ENCODE measurements at places on chromosomes 2 and 18.

DNA sequence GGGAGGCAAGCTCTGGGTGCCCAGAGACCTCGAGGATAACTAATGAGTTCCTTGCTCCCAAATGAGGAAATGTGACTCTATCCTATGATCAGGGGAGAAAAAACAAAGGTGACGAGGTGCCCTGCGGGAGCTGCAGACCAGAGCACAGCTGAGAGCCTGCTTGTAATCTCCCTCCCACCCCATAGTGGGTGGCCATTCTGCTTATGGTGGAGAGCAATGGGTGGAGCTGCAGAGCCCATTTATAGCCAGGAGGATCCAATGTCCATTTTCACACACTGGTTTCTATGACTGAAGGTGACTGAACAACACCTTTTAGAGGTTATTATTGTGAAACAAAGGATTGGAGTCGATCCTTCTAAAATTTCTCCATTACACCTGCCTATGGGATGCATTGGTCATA is 153.3 kb downstream of the COL6A3 start:
- no peak for DNase-seq

DNA sequence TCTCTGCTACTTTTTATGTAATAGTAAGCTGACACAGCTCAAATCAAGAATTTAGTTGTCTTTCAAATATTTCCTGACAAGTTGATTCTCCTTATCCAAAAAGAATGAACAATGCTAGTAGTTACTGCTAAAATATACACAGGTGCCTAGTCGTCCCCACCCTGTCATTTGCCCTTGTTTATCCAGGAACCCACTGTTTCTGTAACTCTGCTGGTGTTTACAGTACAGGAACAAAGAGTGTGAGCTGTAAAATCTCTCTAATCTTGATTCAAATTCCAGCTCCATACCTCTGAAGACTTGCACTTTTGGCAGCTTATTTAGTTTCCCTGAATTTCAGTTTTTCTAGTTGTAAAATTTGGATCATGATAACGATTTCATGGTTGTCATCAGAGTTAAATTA is 21.1 kb upstream of the SCYGR2 start:
- no peak for DNase-seq

DNA sequence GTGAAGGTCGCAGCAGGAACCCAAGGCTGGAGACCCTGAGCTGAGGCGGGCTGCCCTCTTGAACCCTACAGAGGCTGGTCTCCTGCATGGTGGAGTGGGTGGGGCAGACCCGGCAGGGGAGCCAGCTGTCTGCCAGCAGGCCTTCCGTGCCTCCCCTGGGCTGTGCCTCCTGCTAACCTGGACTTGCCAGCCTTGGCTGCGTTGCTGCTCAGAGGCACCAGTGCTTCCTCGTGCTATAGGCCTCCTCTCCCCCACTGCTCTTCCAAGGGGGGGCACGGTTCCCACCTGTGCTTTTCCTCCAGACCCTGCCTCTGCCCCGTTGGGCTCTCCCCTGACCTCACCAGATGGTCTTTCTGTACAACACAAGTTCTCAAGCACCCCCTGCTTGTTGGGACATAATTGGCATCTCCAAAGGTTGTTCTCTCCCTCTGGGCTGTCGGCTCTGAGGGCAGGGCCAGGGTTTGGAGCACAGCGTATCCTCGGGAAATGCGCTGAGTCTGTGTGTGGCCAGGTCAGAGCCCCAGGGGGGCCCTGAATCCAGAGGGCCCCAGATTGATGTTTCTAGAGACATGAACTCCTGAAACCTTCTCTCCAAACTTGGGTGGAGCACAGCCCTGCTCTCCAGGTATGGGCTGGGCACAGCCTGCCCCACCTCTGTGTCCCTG is 6.7 kb downstream of the ARHGEF4 start:
- no peak for DNase-seq

DNA sequence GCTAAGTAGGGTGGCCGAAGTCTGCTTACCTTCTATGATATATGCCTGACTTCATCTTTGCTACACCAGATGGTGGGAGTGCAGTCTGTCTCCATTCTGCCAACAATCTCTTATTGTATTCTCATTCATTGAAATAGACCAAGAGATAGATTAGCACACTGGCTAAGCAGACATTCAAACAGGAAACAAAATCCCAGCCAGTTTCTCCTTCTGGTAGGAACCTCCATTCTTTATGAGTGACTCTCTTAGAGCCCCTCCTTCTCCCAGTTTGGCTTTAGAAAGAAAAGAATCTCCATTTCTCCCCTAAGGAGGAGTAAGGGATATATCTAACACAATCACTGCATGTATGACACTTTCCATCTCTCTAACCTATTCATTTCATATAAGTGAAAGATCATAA is 118.9 kb upstream of the COL5A2 start:
- DNase-seq, result no peak

DNA sequence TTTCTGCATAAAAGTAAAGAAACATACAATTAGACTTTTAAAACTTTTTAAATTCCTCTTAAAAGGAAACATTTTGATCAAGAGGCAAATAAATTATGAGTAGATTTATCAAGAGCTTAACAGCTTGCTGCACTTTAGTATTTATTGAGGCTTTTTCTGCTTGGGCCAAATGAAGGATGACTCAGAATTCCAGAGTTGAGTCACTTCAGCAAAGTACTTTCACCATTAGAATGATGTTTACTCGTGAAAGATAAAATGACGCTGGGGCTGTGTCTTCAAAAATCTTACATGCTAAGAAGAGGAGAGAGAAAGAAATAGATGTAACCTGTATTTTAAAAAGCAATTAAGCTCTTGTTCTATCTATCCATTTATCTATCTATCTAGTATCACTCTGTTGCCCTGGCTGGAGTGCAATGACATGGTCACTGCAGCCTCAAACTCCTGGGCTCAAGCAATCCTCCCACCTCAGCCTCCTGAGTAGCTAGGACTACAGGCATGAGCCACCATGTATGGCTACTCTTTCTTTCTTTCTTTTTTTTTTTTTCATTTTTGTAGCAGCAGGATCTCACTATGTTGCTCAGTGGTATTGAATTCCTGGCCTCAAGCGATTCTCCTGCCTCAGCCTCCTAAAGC is 75.3 kb upstream of the RIOK3 start:
- DNase-seq, result no peak

Data from amygdala (tissue), 56 donors.